ENCODE measurements at places on chromosomes 1 and 21. TPM values are rescaled to one million over a fixed set of nuclear protein-coding genes. Genes with fewer than 3 reads are reported as not detected.

Gene TNFRSF14
- 45.6 TPM for total RNA-seq

Gene GBP5
- total RNA-seq = 0.53 TPM

Gene TEX38
- total RNA-seq = not detected

Gene METTL13
- 27.1 TPM for total RNA-seq

Gene FAM177B
- not detected for total RNA-seq

Gene SHISAL2A
- total RNA-seq = 2.0 TPM

Gene CELA2A
- not detected for total RNA-seq

Gene GSTM1
- not detected for total RNA-seq

Gene PPIH
- 25.9 TPM for total RNA-seq

Gene MARK1
- 11.6 TPM for total RNA-seq

Gene GPATCH3
- 15.7 TPM for total RNA-seq

Gene S100A3
- not detected for total RNA-seq

Gene ZSCAN20
- 9.2 TPM for total RNA-seq

Gene CASQ2
- 70.6 TPM for total RNA-seq

Gene DDOST
- total RNA-seq = 182 TPM

Gene NBPF6
- not detected for total RNA-seq

Gene CEP85
- total RNA-seq = 17.0 TPM

Gene SLC27A3
- total RNA-seq = 30.2 TPM
